Lung (tissue), 17 donors: ENCODE measurements at places on chromosomes 5 and 9. TPM values are rescaled to one million over a fixed set of nuclear protein-coding genes. Genes with fewer than 3 reads are reported as not detected.

GRCh38 chr9:125540497-125540896, 166.5 kb downstream of the MAPKAP1 start:
- no peak for DNase-seq

DNA sequence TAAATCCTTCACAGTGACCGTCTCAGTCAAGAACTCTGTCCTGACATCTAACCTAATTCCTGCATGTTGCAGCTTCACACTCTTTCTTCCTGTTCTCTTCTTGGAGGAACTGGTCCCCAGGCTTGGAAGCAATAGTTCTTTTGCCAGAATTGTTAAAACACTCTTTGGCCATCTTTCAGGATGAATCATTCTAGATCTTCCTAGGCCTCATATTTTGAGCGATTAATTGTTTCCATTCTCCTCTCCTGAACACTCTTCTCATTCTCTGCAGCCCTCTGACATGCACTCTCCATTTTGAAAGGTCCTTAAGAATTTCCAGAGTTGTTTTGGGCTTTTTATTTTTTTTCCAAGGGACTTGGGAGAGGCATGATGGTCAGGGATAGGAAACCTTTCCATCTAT, 85.8 kb downstream of the FAM114A2 start:
- no peak for DNase-seq

DNA sequence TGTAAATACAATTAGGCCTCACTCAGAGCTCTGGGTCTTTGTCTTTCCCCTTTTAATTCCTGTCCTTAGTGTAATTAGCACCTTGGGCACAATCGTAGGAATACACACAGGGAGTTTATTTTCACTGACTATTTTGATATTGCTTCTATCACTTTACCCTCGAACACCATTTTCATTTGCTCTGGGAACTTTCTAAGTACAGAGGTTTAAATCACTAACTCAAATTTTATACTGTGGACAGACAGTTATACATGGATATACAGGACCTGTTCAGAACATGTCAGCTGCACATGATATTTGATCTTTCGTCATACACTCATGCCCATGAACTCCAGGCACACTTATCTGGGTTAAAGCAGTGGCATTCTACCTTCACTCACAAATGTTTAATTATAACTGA, 217.8 kb upstream of the TMEM161B start:
- DNase-seq, result no peak

Gene GPRIN1
- 1.1 TPM for total RNA-seq

Gene TTLL11
- 7.8 TPM for total RNA-seq

DNA sequence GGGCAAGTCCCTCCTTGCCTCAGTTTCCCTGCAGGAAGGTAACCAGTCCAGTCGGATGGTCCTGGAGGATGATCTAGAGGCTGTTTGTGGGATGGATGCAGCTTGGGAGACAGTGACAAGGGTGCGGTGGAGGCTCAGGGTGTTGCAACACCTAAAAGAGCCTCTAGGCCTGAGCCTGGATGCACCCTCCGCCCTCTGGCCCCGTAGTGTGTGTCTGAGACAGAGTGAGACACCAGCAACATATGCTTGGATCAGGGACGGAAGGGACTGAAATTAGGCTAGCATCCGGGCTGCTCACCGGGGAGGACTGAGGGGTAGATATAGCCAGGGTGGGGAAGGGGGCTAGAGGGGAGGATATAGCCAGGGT, 1.1 kb downstream of the CRAT start:
- DNase-seq, result no peak

DNA sequence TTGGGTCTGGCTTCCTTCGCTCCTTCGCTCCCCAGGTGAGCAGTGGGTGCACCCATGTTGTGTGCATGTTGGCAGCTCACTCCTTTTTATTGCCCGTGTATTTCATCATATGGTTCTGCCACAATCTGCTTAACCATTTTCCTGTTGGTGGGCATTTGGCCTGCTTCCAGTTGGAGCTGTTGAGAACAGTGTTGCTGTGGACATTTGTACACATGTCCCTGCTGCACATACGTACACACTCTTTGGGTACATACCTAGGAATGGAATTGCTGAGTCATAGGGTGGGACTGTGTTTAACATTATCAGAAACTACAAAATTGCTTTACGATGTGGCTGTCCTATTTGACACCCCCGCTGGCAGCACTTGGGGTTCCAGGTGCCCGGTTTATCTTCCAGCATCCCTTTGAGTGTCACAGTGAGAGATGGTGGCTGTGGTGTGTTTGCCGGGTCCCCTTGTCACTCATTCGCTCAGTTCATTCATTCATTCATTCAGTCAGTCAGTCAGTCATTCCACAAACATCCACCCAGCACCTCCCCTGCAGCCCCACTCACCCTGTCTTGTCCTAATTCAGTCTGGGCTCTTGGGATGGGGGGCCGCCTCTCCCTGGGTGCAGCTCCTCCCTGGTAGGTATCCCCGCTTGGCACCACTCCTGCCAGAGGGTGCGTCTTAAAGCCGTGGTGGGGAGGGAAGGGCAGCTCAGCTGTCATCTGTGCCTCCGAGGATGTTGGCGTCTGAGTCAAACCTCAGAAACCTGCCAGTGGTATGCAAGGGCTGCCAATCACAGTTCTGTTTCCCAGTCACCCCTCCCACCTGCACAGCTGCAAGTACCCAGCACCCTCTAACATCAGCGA, 7.9 kb upstream of the FIBCD1 start:
- no peak for DNase-seq

DNA sequence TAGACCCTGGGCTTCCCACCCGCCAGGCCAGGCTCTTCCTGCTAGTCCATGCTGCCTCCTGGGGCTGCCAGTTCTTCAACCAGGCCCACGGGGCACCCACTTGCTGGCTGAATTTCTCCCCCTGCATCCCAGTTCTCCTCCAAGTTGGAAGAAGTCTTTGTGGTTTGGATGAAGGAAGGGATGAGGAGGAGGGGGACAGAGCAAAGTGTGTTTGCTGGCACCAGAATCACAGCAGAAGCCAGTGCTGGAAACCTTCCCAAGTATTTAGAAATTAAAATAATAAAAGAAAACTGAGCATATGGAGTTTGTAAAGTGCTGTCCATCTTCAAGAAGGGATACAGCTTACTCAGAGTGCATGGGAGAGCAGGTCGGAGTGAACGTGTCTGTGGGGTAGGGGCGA, 19.4 kb upstream of the UNC5A start:
- peak; percentile 72 for DNase-seq

Gene PDE8B
- total RNA-seq, result 2.3 TPM

Gene TAF11L10
- not detected for total RNA-seq

Gene DBH
- total RNA-seq, result 0.06 TPM

DNA sequence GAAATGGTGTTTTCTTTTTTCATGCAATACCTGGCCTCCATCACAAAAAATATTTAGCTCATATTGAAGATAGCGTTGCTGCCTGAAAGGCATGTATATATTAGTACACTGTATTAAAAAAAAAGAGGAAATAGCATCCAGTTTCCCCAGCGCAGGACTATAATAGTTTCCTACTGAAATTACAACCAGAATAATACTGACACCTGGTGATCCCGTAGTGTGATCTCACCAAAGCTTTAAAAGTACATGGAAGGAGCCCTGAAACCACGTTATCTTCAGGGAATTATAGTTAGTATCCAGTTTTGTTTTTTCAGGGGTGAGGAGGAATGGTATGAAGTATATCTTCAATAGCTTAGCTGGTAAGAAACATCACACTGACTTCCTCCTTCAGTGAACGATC, 264.9 kb downstream of the CD180 start:
- DNase-seq, result no peak

DNA sequence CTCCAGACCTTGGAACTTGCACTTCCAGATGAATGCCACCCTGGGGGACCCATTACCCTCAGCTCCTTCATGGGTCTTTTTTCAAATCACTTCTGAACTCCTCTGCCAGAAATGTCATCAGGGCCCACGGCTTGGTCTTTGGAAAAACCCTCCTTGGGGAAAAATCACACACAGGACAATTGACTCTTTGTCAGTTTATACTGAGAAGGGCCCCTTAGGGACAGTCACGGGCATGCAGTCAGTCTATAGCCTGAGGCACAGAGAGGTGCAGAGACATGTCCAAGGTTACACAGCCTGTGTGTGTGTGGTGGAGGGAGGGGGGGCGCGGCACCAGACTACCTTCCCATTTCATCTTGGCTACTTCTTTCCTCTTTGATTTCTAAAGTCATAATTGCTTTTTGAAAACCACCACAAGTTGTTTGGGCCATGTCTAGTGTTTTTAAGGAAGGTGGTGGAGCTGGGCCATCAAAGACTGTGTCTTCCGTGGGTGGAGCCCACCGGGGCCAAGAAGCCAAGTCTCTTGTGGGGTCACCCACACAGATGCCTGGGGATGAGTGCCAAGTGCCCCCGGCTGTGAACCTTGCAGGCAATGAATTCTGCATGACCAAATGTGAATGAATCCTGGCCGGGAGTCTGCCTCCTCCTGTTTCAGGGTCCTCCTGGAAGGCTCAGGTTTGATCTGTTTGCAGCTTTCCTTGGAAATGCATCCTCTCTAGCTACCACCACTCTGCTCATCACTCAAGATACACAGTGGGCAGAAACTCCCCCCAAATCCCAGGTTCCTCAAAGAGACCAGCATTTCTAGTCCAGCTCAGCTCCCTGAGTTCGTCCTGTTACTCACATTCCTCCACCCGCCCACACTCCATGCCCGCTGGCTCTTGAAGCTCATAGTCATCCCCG, 200.1 kb upstream of the TBC1D2 start:
- DNase-seq, result no peak

Gene HEMGN
- total RNA-seq, result 21.6 TPM

Gene PIP5K1B
- total RNA-seq, result 20.4 TPM

- DNase-seq, result no peak
Observed at GRCh38 chr9:97514531-97514930, 13.1 kb downstream of the TMOD1 start.

GRCh38 chr9:36158122-36158521, 11.1 kb upstream of the CCIN start:
- DNase-seq, result no peak

DNA sequence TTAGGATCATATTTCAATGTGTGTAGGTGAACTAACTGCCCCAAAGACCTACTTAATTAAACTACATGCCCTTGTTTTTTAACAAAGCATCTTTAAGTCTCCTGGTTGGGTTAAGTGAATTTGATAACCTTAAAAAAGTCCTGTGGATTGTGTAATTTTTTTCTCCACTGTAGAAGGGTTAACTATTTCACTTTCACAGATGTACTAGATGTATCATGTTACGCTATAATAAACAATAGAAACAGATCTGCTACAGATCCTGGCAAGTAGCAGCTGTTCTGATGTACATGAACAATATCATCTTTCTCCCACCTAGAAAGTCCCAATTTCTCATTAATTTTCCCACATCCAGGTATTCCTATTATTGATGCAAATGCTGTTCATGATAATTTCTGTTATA, 18.9 kb downstream of the KIF24 start:
- DNase-seq, result no peak

GRCh38 chr5:151151793-151152192, 5.8 kb downstream of the ANXA6 start:
- no peak for DNase-seq

DNA sequence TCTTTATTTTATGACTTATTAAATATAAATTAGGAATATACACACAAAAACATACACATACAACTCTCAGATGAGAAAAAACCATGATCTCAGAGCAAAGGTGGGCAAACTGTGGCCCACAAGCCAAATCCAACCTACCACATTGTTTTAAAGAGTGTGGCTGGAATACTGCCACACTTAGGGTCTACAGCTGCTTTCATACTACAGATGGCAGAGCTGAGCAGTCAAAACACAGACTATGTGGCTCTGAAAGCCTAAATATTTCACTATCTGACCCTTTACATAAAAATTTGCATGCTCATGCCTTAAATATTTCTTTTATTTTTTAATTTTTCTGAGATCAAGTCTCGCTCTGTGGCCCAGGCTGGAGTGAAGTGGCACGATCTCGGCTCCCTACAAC, 28.3 kb downstream of the LEAP2 start:
- no peak for DNase-seq

GRCh38 chr5:37552770-37553719, 173.9 kb downstream of the WDR70 start:
- no peak for DNase-seq

Gene CKMT2
- 1.7 TPM for total RNA-seq

Gene UTP15
- 18.5 TPM for total RNA-seq

DNA sequence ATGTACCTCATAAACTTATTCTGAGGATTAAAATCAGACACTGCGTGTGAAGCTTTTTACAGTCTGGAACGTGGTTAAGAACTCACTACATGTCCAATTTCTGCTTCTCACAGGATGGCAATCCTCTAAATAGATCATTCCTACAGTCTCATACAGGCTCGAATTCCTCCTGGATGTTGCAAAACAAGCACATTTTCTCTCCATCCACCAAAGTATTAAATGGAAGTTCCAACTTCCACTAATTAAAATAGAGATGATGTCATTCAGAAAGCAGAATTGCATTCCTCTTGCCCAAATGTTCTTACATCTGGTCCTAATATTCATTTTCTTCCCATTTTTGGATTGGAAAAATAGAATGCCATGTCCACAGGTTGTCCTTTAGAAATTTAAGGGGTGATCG, 145.5 kb upstream of the PCA3 start:
- no peak for DNase-seq

GRCh38 chr5:106290841-106291240, 1379.9 kb downstream of the EFNA5 start:
- DNase-seq, result no peak

Gene FOXD4
- 0.34 TPM for total RNA-seq

DNA sequence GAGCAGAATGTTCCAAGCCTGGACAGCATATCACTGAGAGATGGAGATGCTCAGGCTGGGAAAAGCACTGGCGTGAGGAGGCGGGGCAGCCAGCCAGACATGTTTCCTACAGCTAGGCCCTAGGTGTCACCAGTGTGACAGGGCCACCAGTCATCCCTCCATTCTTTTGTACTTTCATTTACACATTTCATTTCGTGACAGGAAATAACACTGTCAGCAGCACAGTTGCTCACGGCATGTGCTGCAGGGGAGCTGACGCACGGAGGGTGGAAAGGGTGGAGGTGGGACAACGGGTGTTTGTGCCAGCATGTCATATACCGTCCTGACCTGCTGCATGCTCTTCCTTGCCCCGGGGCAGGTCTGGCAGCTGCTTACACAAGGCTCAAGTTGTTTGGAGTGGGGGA, 14.8 kb upstream of the CEMIP2 start:
- DNase-seq, result peak; percentile 24

- no peak for DNase-seq
Observed at GRCh38 chr5:172769616-172770373, 1.2 kb downstream of the DUSP1 start.

Gene ASPN
- 1.4 TPM for total RNA-seq

GRCh38 chr5:154349626-154350264, 96.1 kb upstream of the SAP30L start:
- DNase-seq, result no peak

DNA sequence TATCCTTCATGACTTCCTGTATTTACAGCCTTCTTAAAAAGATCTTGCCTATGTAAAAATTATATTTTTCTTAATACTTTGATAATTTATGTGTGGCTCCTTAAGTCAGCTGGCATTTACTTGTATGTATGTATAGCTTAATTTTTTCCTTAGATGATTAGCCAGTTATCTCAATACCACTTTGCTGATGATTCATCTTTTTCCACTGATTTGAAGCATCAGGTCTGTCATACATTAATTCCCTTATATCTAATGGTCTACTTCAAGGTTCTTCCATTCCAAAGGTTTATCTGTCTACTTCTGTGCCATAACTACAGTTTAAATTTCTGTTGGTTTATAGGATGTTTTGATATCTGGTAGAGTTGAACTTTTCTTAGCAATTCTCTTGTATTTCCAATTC, 44.9 kb upstream of the MTMR12 start:
- no peak for DNase-seq

Gene SHOC1
- total RNA-seq, result 0.48 TPM

Gene CAMK2A
- total RNA-seq, result 1.6 TPM
